ENCODE measurements at places on chromosomes 3 and 15. TPM values are rescaled to one million over a fixed set of nuclear protein-coding genes. Genes with fewer than 3 reads are reported as not detected.

DNA sequence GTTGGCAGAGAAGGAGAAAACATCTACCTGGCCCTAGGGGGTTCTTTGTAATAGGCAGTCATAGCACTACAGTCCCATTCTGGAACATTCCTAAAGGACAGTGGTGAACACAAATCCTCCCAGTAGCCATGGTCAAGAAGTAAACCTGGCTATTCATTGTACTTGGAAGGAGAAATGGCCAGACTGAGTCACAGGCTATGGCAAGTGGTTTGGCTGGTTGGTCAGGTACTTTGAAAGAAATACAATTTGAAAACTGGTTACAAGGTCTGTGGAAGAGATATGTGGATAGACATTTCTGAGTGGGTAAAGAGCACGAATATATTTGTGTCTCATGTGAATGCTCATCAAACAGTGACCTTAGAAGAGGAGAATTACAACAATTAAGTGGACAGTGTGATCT, 33.0 kb upstream of the FAN1 start:
- DNase-seq = no peak

DNA sequence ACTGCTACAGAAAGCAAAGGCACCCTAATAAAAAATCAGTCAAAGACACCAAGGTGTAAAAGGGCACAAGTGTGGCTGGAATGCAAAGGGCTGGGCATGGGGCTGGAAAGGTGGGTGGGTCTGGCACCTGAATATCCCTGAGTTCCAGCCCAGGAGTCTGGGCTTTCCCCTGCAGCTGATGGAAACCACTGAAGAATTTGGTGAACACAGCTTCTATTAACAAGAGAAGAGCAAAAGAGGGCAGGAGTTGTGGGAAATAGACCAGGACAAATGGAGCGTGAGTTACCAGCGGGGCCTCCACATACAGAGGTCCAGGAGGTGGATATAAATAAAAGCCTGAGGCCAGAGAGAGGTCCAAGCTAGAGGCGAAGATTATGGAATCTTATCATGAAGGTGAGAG, 45.1 kb upstream of the TPM1 start:
- DNase-seq = no peak

- no peak for DNase-seq
Measured at GRCh38 chr15:90351479-90352106, 491 bp upstream of the ZNF774 start.

Gene ACKR2
- 0.92 TPM for total RNA-seq
